ENCODE measurements at places on chromosomes 2 and 18.
A peak's percentile ranks its signal among the peaks of the same experiment; 100 is the strongest.

GRCh38 chr2:157792335-157793052, 83.6 kb downstream of the ACVR1 start:
- no peak for DNase-seq

GRCh38 chr2:17847236-17847635, 31.0 kb downstream of the MSGN1 start:
- no peak for DNase-seq

GRCh38 chr18:79864006-79864725, 66.4 kb downstream of the KCNG2 start:
- DNase-seq: no peak

GRCh38 chr18:26656431-26656943, 108.1 kb upstream of the KCTD1 start:
- DNase-seq: no peak

GRCh38 chr2:218397820-218398436, 1.7 kb upstream of the CTDSP1 start:
- DNase-seq: peak; percentile 87

GRCh38 chr18:70256184-70256583, 32.7 kb upstream of the SOCS6 start:
- no peak for DNase-seq

DNA sequence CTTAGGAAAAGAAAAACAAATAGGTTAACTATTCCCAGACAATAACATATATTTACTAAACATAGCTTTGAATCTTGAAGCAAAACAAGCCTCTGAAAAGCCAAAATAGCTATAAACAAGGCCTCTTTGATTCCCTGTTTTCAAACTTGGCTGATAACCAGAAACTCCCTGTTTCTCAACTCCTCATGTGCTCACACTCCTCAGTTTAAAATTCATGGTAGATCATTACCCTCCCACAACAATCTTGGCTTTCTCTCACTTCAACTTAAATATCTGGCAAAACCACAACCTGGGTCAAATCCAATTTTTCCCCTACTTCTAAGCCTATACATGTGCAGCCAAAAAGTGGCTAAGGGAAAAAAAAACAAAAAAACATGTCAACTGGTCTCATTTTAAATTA, 15.6 kb downstream of the SUCLG1 start:
- DNase-seq: no peak

DNA sequence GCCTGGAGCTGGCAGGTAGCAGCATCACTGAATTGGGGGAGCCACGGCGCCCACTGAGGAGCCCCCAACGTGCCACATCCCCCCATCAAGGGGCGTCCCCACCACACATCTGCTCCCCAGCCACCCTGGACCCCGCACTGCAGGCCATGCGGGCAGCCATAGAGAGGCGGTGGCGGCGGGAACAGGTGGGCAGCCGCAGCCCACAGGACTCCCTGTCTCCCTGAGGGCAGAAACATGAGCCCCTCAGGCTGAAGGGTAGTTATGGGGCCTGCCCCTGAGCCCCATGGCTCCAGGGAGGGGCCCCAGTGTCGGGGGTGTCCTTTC, 26.6 kb downstream of the CROCC2 start:
- DNase-seq: no peak

DNA sequence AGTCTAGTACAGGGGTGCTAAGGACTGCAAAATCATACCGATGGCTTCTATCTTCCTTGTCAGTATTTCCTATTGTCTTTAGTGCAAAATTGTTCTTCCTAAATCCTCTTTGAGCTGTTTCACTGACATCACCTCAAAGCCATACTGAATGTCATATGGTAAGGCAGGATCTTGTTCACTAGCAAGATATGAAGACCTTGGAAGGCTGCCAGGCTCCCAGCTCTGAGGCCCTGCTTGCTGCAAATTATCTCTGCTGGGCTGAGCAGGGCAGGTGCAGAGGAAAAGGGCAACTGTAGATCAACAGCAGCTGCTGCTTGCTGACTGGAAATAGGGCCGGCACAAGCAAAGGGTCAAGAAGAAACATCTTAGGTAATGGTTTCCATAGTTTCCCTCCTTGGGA, 58.2 kb downstream of the PMAIP1 start:
- peak; percentile 17 for DNase-seq

DNA sequence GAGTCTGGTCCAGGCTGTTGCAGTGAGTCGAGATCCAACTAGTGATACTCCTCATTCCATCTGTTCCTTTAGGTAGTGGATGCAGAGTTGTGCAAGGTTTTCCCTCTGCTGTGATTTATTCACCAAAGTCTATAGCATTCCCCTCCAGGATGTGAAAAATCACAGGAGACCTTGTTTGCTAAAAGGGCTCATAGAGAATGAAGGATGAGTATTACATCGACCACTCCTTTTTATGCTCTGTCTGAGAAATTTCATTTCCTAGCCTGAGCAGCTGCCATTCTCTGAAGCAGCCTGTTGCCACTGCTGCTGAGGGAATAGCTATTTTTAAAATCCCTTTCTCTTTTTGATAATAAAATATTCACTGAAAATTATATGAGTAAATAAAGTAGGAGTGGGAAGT, 134.1 kb upstream of the LRRTM1 start:
- no peak for DNase-seq

- DNase-seq: no peak
Measured at GRCh38 chr2:1995081-1995480, 250.8 kb upstream of the PXDN start.

DNA sequence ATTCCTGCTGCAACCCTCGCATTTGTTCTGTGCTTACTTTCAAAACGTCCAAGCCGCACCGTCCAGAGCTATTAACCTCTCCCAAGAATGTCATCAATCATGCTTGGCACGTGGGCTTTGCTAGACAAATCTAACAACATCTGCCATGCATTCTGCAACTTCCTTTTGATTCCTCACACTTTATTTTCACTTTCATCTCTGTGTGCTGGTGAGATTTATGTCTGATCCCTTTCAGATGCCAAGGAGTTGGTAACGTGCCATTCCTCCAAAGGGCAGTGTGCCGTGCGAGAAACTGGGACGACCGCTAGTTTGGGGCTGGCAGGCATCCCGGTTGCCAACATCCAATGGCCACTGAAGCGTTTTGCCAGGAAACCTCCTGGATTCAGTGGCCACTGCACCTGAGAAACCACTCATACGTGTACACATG, 230.0 kb upstream of the PARD3B start:
- DNase-seq: peak; percentile 95

DNA sequence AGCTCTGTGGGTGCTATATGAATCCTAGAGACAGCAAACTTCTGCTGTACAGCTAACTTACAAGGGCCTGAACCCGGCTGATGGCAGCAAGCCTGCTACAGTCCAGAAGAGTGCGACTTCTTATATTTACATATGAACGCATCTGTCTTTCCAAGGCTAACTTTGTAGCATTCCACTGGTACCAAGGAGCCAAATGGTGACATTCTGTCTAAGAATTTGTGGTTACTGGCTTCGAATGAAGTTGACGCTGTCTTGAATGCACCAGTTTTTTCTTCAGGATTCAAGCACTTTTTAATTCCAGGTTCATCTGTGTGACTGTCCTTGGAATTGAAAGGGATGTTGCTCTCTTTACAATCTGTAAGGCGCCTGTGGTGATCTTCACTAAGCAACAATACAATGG, 42.4 kb downstream of the THUMPD2 start:
- no peak for DNase-seq

DNA sequence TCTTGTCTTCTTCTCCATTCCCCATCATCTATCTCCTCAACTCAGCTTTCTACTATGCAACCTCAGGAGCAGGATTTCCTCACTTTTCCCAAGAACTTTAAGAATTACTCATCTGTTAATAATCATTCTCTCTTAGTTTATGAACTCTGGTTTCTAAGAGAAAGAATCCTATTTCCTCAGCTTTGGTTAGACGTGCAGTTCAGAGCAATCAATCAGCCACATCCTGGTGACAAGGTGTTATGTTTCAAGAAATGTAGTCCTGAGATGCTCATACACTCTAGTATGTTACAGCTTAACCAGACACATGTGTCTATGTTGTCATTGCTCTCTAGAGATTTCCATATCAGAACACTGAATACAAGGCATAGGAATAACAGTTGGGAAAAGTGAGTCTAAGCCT, 277.9 kb downstream of the MBD2 start:
- DNase-seq: no peak

- DNase-seq: no peak
Measured at GRCh38 chr18:199214-199613, 40.9 kb downstream of the USP14 start.

GRCh38 chr2:183671233-183671632, 547.0 kb downstream of the NUP35 start:
- no peak for DNase-seq

- no peak for DNase-seq
Measured at GRCh38 chr2:10331702-10332401, 29.1 kb downstream of the HPCAL1 start.

GRCh38 chr18:79468119-79468789, 72.5 kb downstream of the NFATC1 start:
- DNase-seq: no peak

DNA sequence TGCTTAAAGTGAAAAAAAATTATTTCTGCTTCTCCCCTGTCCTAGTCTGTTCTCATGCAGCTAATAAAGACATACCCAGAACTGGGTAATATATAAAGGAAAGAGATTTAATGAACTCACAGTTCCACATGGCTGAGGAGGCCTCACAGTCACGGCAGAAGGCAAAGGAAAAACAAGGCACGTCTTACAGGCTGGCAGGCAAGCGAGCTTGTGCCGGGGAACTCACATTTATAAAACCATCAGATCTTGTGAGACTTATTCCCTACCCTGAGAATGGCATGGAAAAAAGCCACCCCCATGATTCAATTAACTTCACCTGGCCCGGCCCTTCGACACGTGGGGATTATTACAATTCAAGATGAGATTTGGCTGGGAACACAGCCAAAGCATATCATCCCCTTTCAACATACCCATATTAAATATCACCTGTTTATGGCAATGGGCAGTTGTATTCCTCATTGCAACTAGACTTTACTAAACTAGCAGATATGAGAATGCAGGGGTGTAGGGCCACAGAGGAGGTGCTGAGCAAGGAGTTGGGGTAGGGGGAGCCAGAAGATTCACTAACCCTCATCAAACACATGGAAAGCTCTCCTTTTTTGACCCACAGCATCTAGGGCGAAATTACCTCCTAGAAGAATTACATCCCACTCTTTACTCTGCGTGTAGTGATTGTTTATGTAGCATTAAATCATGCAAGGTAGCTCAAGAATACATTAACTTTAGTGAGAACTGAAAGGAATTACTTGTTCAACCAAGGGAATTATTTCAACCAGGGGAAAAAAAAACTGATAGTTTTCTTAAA, 183.3 kb upstream of the DOK6 start:
- no peak for DNase-seq

DNA sequence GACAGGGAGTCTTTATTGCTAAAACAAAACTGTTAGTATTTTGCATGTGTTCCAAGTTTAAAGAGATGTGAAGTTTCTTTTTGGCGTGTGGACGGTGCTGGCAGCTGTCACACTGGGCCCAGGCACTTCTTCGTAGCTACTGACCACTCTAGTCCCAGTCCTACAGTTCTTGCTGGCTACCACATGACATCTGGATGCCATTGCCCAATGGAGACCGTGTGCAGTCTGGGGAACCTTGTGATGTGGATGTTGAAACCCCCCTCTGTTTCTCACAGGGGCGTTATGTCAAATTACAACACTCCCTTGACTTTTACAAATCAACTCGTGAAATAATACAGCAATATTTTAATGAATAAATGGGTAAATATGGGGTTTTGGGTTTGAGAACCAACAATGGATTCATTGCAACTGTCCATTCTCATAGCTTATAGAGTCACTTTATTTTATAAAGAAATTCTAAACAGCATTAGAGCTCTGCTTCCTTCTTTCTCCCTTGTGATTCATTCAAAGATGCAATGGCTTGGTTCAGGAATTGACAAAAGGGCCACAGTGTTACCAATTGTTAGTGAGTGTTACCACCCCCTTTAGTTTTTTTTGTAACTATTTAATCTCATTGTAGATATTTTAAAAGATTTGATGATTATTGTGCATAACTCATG, 1.2 kb downstream of the GPD2 start:
- DNase-seq: peak; percentile 27

GRCh38 chr2:181054843-181055242, 74.4 kb downstream of the UBE2E3 start:
- DNase-seq: no peak

GRCh38 chr2:214839464-214839863, 30.0 kb upstream of the BARD1 start:
- no peak for DNase-seq

GRCh38 chr2:38248255-38248654, 128.8 kb downstream of the ATL2 start:
- no peak for DNase-seq

- DNase-seq: no peak
Measured at GRCh38 chr2:97669448-97669847, at the start of gene C2orf92. Gene C2orf92, plus strand, starts transcription at chr2:97669713. Its CDS starts 76 bp downstream, at chr2:97669789.

DNA sequence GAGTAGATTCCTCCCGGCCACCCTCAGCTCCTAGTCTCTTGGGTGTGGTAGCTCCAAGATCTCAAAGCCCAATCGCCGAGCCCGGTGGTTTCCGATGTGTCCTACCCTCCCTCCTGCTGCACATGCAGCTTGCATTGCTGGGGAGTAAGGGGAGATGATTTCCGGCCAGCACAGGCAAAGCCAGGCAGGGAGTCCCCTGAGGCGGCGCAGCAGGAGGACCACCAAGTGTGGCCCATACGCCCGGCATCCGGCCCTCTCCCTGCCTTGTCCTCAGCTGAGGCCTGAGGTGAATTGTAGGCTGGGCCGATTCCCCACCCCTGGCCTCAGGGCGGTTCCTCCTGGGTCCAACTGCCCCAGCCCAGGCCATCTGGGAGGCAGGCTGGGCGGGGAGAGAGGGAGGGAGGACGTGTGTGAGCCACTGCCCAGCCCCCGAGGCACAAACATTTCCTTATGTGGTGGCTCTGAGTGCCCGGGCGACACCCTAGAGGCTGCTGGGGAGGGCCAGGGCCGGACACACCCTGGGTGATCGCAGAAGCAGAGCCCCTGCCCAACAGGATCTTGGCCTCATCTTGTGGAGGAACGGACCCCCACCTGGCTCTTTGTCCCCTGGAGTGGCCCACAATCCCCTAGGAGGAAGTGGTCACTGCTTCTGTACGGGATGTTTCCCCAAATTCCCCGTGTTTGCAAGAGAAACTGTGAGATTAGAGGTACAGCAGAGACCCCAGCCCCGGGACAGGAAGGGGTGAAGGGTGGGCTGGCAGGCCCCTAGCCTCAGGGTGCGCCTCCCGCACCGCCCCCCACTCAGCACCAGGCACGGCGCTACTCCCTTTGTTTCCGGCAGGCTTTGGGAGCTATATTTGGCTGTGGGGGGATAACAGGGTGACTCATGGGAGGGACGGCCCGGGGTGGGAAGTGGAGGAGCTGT, 41.9 kb upstream of the PTMA start:
- peak; percentile 98 for DNase-seq

DNA sequence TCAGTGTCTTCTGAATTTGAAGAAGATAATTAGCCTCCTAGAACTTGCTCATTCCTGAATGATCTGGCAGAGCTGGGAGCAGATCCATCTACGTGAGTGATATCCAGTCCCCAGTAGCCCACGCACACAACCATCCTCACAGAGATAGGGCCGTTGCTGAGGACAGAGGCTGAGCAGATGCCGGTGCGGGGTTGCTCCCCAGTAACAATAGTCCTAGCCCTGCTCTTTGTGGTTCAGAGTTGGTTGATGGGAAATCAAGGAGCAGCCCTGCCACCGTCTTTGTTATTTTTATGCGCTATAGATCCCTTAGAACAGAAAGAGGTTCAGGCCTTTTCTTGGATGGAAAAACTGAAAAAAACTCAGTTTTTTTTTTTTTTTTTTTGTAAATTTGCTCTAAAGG, 69.3 kb downstream of the VWA3B start:
- no peak for DNase-seq

- DNase-seq: no peak
Measured at GRCh38 chr18:76708722-76709353, 113.5 kb upstream of the ZNF236 start.

GRCh38 chr2:241379481-241380480, 23.7 kb downstream of the FARP2 start:
- DNase-seq: no peak

GRCh38 chr18:56468396-56468795, 170.0 kb downstream of the TXNL1 start:
- no peak for DNase-seq

All from thyroid gland (tissue), 4 donors.